Bronchial epithelial cell (primary cell): ENCODE measurements at places on chromosomes 1 and 21. TPM values are rescaled to one million over a fixed set of nuclear protein-coding genes. Genes with fewer than 3 reads are reported as not detected.

Gene KCNE2
- not detected in 2 replicates for total RNA-seq

Gene DNAJC11
- 17.9 and 31.1 TPM in 2 replicates for total RNA-seq

GRCh38 chr1:219058891-219059820 lies 114.5 kb upstream of the LYPLAL1 start:
- no peak for DNase-seq

Gene KCNJ15
- total RNA-seq = 0.38 and 2.1 TPM in 2 replicates

GRCh38 chr1:56401191-56401590 lies 178.2 kb downstream of the PLPP3 start:
- DNase-seq = no peak

Gene TRIM62
- total RNA-seq = 0.79 and 2.0 TPM in 2 replicates

DNA sequence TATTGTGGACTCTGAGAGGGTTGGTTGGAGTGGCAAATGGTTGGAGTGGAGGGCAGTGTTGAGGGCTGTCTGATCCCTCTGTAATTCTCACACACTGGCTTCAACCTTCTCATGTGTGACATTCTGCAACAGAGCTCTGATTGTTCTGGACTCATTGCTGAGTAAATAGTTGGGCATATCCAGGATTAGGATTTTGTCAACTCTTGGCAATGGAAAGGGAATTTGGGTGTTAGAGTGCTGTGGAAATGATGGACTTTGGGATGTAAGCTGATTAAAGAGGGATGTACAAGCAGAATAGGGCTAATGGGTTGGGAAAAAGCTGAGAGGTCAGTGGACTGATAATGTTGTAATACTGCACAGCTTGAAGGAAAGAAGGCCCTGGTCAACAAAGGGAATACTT lies 16.5 kb downstream of the TLCD4 start:
- DNase-seq = no peak

GRCh38 chr1:110390096-110390495 lies 730 bp downstream of the SLC16A4 start:
- peak; percentile 83 for DNase-seq

GRCh38 chr1:207079706-207080241 lies 8.9 kb upstream of the C4BPB start:
- DNase-seq = no peak

- no peak for DNase-seq
Observed at GRCh38 chr1:63569640-63570316, 23.4 kb upstream of the PGM1 start.

GRCh38 chr1:99855914-99856450 lies 5.8 kb downstream of the AGL start:
- DNase-seq = peak; percentile 17

DNA sequence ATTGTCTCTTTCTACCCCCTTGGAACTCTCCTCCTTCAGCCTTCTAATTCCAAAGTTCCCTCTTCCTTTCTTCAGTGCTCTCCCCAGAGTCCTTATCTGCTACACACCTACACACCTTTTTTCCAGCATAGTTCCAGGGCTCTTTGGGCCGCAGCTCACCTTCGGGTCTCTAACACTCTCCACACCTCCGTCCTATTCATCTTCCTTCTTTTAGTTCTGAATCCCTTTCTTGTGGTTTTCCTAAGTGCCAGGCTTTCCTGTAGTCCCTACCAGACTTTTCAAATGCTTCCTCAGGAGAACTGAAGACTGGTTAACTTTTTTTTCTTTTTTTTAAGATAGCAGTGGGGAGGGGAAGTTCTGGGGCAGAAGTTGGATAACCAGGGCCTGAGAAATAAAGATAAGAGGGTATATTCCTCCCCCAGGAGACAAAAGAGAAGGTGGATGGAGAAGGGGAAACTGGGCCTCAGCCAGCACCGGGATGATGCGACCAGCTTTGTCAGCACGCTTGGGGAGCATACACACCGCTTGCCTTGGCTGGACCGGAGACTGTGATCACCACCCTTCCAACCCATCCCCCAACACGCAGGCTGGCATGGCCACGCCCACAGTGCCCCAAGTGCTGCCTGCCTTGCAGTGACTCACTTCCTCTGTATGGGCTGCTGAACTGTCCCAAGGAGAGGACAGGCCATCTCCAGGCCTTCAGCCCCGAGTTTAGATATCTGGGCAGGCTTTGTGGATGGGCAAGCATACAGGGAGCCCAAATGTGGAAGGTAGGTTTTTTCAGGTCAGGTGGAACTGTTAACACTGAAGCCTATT lies 2.5 kb upstream of the CERS2 start:
- DNase-seq = peak; percentile 85

Gene ANGPTL7
- not detected in 2 replicates for total RNA-seq

- no peak for DNase-seq
Observed at GRCh38 chr1:164804366-164804765, 245.4 kb downstream of the PBX1 start.

DNA sequence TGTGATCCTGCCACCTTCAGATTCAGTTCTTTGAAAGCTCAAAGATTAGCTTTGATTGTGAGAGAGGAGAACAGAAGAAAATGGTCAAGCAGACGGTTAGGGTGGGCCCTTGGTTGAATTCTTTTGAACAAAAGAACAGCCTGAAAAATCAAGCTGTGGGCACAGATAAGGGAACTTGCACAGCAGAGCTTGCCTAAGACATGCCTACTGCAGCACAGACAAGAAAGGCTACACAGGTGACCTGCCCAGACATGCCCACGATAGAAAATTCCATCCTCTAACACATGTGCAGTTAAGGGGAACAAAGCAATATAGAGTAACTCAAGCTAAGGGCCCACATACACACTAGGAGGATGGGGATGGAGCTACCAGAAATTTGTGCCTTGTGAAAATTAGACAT lies 512.5 kb upstream of the LRRC7 start:
- DNase-seq = peak; percentile 93

Gene GPR161
- 7.4 and 8.2 TPM in 2 replicates for total RNA-seq

GRCh38 chr1:224223819-224224714 lies 41.0 kb downstream of the DEGS1 start:
- peak; percentile 74 for DNase-seq

DNA sequence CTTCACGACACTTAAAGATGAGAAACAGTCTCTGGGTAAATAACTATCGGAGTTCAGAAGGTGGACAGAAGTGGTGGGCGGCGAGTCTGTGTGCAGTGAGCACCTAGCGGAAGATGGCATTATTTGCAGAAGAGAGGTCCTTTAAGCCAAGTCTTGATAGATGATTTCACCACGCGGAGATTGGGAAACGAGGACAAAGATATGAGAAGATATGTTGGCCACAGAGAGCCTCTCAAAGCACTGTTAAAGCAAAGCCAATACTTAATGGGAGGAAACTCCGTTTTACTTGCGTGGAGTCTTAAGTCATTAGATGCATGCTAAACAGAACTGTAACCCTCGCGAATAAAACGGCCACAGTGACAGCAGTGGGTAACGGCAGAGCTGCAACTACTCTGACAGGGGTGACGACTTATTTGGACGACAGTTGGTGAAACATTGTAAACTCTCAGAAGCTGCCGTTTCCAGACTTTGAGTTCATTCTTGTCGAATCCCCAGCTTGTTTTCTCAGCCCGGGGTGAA lies 577 bp upstream of the CEP350 start:
- peak; percentile 65 for DNase-seq

GRCh38 chr1:64525116-64525686 lies 55.3 kb downstream of the CACHD1 start:
- no peak for DNase-seq

- no peak for DNase-seq
Observed at GRCh38 chr1:71312545-71312944, 231.7 kb upstream of the ZRANB2 start.

DNA sequence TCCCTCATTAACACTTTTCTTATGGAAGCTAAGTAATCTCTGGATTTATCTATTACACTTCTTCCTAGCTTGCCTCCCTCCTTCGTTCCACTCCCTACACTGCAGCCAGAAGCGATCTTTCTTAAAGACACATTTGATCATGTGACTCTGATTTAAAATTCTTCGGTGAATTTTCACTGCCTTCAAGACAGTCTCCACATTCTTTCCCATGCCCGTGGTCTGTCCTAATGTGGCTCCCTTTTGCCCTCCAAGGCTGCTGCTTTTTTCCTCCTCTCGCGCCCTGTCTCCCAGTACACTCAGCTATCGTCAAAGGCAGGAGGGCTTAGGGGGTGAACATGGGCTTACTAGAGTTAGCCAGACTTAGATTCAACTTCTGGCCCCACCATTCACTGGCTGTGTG lies 64.4 kb downstream of the SDCCAG8 start:
- no peak for DNase-seq

Gene GJA5
- 0.13 TPM in 1 of 2 replicates, not detected in the other for total RNA-seq

- DNase-seq = peak; percentile 81
Observed at GRCh38 chr1:184002071-184002470, 35.5 kb downstream of the COLGALT2 start.

GRCh38 chr1:8844501-8845006 lies 27.1 kb upstream of the RERE start:
- no peak for DNase-seq

Gene UTS2
- total RNA-seq = 0.26 TPM in 1 of 2 replicates, not detected in the other

- DNase-seq = no peak
Observed at GRCh38 chr1:54623216-54624007, at the start of gene FAM151A. Gene FAM151A, minus strand, starts transcription at chr1:54623525. Its CDS starts 130 bp downstream, at chr1:54623395.

GRCh38 chr1:119550381-119550780 lies 43.4 kb downstream of the HSD3B1 start:
- DNase-seq = no peak

GRCh38 chr1:109488696-109489095 lies 5.0 kb downstream of the ATXN7L2 start:
- no peak for DNase-seq

- no peak for DNase-seq
Observed at GRCh38 chr1:170133766-170134495, 11.8 kb upstream of the NTMT2 start.

Gene QSOX1
- 134 and 196 TPM in 2 replicates for total RNA-seq

Gene DUSP23
- total RNA-seq = 53.5 and 72.7 TPM in 2 replicates

DNA sequence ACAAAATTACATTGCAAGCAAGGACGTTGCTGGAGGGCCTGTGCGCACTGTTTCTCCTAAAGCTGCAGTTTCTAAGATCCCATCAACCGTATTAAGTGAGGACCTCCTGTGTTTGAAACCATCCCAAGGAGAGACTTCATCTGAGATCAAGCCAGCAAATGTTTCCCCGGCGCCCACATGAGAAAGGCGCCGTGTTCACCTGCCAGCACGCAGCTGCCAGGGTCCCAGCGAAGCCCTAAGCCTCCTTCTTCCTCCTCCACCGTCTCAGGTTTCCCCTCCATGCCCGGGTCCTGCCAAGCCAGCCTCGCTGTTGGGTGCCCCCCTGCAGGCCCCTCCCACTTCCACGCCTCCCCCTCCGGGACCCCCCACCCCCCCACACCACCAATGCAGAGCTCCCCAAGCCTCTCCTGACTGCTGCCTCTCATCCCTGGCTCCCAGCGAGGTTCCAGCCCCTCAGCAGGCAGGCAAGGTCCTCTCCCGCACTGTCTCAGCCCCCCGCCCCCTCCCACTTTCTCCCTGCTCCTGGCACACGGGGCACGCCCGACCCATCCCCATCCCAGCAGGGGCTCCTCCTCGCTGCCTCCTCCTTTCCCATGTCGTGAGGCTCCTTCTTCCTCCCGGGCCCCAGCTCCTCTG lies 8.6 kb upstream of the TFF1 start:
- DNase-seq = no peak

DNA sequence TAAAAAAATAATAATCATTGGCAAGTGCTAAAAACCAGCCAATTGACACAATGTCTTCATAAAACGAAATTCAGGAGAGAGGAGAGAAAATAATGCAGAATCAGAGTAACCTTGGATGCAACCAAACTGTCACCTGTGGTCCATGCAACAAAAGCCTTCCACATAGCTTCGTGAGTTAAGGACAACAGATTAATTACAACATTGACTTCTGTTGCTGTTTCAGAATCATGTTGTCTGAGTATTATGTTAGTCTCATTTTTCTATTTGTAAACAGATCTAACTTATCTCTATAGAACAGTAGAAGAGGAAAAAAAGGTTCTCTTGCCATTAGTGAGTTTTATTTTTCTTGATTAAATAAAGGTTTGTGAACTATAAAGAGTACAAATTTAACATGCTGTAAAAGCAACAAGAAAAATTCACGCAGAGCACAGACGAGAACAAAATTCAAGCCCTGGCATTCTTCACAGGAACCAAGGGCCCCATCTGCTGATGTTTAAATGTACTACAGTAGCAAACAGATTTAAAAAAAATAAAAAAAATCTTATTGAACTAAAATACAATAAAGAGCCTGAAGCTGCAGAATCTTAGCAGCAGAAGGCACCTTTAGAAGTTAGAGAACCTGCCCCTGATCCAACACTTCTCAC lies 381.1 kb upstream of the PKN2 start:
- DNase-seq = peak; percentile 21

Gene MEF2D
- total RNA-seq = 1.3 and 4.9 TPM in 2 replicates

DNA sequence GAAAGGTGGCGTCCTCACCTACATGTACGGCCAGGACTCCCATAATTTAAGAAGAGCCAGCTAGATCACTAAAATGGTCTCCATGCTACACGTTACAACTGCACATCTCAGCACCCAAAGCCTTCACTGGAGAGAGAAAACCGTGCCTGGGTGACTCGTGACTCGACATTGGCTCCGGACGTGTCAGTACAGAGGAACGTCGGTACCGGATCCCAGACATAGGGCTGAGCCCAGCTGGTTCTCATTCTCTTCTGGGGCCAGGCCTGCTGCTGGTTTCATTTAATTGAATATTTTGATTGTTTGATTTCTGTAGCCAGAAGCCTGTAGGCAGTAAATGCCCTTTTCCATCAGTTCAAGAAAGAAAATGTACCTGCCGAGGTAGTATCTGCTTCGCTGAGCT lies 93.1 kb downstream of the HHIPL2 start:
- DNase-seq = peak; percentile 27

Gene CHI3L2
- 0.26 TPM in 1 of 2 replicates, not detected in the other for total RNA-seq

DNA sequence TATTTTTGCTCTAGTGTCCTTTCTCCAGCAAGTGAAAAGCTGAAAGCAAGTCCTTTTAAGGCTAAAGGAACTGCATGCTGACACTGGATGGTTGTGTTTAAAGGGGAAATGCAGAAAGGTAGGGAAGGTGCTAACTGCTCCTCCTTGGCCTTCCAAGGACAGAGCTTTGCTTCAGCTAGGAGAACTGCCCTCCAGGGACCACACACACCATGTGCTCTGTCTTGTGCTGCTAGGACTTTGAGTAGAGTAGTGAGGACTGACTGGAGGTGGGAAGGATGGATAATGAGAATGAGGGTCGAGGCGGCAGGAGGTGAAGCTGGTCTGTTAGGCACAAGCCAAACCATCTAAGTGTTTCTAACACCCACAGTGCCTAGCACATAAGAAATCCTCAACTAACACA lies 77.9 kb downstream of the WDR3 start:
- DNase-seq = no peak

Gene OR14K1
- total RNA-seq = not detected in 2 replicates

Gene ZYG11A
- total RNA-seq = under 0.01 and 0.13 TPM in 2 replicates

Gene SMYD2
- total RNA-seq = 49.2 and 58.4 TPM in 2 replicates
